ENCODE measurements at places on chromosomes 2 and 18. TPM values are rescaled to one million over a fixed set of nuclear protein-coding genes. Genes with fewer than 3 reads are reported as not detected.

DNA sequence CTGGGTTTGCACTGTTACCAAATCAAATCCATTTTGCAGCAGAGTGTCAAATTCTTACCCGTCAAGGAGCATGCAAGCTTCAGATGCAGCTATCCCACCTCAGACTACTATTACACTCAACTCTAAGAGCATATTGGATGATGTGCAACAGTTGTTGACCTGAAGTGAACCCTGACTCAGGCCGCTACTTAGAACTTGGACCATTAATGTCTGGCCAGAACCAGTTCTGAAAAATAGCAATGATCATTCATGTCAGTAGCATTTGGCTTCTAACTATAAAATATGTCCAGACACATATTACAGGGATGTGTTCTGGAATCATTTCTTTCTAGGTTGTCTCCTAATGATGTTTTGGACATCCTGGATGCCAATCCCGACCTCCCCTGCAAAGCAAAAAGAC is 135.5 kb upstream of the PKDCC start:
- DNase-seq = no peak

- no peak for DNase-seq
Measured at GRCh38 chr2:239811111-239811781, 213.9 kb downstream of the NDUFA10 start.

- DNase-seq = no peak
Measured at GRCh38 chr2:60213865-60214625, 339.4 kb downstream of the BCL11A start.

GRCh38 chr2:128548461-128548891 is 229.8 kb upstream of the HS6ST1 start:
- DNase-seq = no peak

DNA sequence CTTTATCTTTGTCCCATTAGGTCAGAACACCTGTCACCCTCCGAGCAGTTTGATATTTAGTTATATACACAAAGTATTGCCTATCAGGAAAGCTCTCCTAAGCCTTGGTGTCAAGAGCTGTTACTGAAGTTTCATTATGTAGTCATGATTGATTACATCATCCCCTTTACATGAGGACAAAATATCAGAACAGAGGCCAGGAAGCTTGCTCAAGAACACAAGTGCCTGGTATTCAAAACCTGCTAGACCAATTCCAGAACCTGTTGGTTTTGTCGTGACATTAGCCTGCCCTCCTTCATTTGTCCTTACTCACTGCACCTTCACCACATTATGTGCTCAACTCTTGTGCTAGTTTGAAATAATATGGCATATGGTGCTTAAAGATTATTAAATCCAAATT is 377.1 kb downstream of the CDH19 start:
- no peak for DNase-seq

GRCh38 chr2:179248024-179248348 is 16.6 kb downstream of the SESTD1 start:
- no peak for DNase-seq

DNA sequence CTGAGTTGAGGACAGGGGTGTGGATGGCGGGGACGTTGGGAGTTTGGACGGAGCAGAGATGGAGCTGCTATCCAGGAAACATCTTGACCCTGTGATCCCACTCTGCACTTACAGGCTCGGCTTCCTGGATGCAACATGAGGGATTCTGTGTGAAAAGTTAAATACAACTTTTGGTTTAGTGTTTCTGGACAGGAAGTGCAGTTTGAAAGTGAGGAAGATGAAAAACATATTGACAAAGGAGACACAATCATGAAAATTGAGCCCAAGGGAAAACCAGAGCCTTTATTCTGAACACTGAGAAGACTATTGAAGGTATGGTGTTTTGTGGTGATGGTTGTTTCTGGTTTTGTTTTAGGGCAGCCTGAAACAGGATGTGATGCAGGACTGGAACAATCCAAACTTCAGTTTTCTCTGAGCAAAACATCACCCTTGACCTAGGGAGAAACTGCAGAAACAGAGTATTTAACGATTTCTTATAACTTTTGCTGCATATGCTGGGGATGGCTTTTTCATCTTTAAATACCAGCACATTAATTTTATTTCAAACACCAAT is 76.5 kb upstream of the RFX8 start:
- DNase-seq = no peak

DNA sequence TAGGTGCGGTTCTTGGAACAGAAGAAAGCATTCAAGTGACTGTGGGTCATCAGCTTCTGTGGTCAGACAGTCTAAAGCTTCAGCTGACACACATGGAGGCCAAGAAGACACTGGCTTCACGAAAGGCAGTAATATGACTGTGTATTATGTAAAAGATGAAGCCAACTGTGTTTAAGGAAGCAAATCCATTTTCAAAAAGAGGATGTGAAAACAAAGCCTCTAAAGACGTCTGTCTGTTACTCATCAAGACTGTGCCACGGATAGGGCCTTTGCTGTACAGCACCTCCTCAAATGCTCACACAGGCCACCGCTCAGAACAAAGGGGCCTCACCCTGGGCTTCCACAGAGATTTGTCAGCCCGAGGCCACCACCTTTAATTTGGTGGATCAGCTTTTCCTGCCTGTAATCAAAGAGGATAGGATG is 21.1 kb upstream of the TMEM163 start:
- DNase-seq = no peak

RGPD3 gene
- 0.50 TPM for total RNA-seq
